ENCODE measurements at places on chromosomes 2 and 18.

DNA sequence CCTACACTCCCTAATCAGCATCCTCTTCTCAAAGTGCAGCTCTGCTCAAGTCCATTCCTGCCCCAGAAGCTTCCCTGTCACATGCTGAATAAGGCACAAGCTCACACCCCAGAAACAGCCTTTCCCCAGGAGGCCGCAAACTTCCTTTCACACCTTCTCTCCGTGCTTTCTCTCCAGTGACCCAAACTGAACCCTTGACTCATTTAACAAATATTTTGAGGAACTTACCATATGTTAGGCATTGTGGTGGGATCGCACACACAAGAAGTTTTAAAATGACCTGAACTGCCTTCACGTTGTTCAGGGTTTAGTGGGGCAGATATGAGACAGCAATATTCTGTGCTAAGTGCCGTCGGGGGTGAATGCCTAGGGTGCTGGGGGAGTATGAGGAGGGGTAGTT is 161.3 kb downstream of the INSIG2 start:
- DNase-seq, result no peak

DNA sequence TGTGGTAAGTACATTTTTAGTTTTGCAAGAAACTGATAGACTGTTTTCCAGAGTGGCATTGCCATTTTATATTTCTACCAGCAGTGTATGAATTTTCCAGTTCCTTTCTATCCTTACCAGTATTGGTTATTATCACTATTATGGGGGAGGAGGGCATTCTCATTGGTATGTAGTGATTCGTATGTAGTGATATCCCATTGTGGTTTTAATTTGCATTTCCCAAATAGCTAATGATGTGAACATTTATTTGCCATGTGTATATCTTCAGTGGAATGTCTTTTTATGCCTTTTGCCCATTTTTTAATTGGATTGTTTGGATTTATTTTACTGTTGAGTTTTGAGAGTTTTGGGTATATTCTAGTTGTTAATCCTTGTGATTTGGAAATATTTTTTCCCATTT is 16.9 kb downstream of the EIF5B start:
- DNase-seq, result no peak

DNA sequence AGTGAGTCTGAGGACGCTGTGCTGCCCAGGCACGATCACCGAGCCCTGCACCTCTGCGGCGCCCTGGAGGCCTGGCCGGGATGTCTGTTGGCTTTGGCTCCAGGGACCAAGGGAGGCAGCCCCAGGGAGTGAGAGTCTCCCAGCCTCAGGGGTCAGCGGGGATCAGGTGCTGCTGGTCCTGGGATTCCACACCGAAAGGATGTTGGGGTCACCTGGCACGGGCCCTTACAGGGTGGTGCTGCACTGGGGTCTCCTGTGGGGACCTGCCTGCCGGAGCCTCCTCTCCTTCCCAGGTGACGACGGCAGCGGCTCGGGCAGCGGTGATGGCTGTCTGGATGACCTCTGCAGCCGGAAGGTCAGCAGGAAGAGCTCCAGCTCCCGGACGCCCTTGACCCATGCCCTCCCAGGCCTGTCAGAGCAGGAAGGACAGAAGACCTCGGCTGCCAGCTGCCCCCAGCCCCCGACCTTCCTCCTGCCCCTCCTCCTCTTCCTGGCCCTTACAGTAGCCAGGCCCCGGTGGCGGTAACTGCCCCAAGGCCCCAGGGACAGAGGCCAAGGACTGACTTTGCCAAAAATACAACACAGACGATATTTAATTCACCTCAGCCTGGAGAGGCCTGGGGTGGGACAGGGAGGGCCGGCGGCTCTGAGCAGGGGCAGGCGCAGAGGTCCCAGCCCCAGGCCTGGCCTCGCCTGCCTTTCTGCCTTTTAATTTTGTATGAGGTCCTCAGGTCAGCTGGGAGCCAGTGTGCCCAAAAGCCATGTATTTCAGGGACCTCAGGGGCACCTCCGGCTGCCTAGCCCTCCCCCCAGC is 30.5 kb downstream of the GPC1 start:
- no peak for DNase-seq

- no peak for DNase-seq
Observed at GRCh38 chr2:146457221-146457620, 1387.6 kb upstream of the ACVR2A start.

GRCh38 chr18:63505566-63506335 is 29.0 kb downstream of the SERPINB5 start:
- no peak for DNase-seq

DNA sequence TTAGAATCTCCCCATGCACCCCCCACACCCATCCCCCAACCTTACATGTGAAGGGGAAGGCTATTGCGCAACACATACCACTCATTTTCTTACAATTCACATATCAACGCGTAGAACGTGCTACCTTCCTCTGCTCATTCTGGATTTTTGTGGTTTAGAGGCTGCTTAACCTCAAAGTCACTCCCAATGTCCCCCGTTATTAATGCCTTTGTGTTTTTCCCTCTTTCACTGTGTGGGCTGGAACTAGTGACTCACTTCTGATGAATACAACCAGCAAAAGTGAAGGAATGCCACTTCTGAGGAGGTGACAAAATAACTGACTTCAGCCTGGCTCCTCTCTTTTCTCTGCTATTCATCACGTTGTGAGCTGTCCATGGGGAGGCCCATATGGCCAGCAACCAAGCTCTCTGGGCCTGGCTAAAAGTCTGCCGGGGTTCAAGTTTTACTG is 342.5 kb upstream of the NXPH2 start:
- DNase-seq, result no peak

Measured in effector memory CD4-positive, alpha-beta T cell (primary cell).